ENCODE measurements at places on chromosomes 1 and 21. TPM values are rescaled to one million over a fixed set of nuclear protein-coding genes. Genes with fewer than 3 reads are reported as not detected.
A peak's percentile ranks its signal among the peaks of the same experiment; 100 is the strongest.

DNA sequence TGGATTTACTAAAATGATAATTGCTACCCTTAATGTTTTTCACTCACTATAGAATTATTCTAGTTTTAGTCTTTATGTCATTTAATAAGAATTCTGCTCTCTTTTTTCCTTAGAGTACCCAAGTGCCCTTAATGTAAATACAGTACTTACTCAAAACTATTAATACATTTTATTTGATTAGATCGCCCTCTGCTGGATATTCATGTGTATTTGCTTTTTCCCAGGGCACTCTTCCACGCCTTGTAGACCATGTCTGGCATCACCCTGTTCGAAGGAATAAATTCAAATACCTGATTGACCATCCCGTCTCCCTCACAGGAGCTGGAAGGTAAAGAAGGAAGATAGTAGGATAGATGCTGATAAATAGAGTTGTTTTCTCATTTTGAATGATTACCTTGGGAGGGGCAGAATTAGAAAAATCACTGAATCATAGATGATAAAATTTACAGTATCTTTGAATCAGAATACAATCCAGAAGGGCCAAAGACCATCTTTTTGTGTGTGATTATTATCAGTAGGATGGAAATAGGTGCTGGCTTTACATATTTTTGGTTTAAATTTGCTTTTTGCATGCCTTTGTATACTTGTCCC is 4.1 kb downstream of the AXDND1 start:
- DNase-seq, result no peak

DNA sequence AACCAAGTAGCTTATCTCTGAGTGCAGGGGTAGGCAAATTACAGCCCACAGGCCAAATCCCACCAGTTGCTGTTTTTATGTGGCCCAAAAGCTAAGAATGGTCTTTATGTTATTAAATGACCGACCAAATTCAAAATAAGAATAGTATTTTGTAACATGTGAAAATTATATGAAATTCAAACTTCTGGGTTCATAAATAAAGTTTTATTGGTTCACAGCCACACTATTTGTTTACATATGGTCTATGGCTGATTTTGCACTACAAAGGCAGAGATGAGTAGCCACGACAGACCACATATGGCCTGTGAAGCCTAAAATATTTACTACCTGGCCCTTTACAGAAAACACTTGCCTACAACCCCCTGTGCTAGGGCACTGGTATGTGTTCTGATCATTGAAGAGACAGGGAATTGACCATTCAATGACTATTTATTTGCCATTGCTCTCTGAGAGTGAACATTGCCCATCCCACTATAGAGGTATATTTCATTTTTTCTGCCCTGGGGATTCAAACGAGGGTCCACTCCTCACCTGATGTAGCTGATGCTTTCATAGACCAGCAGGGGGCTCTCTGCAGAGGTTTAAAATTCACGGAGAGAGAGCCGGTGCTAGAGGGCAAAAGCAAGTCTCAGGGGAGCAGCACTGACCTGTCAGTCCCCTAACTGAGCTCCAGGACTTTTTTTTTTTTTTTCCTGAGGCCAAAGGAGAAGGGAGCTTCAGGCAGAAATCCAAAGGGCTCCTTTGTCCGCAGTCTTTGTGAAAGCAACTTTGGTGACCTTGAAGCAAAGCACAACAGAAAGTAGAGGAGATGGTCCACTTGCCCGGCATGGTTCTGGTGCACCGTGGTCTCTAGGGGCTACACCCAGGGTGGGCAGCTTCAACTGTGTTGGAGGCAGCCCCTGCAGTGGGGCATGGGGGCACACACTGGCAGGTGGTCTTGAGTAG is 7.3 kb upstream of the GNL2 start:
- DNase-seq, result peak; percentile 43

- no peak for DNase-seq
Measured at GRCh38 chr1:248009681-248010080, 3.8 kb upstream of the OR2L5 start.

DNA sequence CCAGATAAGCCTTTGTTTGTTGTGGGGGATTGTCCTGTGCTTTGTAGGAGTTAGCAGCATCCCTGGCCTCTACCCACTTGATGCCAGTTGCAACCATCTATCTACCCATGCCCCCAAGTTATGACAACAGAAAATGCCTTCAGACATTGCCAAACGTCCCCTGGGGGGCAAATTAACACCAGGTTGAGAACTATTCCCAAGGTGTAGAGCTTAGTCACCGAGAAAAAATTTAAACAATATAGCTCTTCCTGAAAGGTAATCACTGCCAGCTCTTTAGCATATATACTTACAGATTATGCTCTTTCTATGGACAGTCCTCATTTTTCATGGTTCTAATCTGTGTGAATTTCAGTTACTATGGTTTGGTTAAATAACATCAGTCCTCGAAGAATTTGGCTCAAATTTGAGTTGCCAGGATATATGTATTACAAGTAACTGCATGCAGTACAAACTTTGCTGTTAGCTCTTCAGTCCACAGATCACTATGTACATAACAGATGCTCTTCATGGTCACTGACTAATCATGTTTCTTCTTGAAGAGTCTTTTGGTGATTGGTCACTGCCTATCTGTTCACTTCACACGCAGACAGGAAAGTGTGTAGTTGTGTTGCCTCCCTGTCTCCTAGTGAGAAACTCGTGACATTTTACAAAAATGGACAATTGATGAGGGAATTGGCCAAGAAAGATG is 25.2 kb downstream of the MAPKAPK2 start:
- DNase-seq, result no peak

DNA sequence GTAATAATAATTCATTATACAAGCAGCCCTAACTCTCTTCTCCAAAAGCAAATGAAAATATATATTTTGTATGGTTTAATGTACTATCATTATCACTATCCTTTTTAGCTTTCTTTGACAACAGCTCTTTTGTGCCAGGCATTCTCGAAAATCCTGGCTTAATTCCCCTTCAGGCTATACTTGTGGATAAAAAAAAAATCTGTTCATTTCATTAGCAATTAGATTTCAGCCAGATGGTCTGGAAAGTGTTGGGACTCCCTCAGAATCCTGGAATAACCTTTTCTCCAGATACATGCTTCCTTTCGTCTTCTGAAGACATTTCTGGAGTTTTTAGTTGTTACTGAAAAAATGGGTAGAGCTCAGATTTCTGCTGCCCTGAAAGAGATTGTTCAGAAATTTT is 83.4 kb upstream of the PLPPR4 start:
- no peak for DNase-seq

DNA sequence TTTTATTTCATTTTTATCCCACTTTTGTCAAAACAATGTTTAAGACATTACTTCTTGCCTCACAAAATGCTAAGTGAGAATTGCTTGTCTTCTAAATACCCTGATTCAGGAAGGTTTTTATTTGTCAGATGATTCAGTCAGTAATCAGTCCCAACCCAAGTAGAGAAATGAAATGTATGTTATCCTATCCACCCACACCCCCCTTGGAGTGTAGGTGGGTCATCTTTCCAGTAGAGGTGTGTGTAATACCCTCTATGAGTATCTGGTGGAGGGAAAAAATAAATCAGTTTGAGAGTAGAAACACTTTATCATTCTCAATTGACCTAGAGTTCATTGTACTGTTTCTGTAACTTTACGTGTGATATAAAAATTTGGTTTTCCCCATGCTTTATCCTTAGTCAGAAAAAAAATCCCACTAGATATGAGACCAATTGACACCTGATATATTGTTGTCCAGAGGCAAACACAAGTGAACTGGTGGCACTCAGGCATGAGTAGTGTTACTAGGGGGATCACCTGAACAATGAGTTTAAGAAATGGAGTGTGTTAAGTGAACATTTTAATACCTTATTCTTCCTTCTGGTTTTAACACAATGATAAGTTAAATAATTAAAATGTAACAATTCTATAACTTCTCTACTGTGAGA is 153.8 kb upstream of the C1orf105 start:
- DNase-seq, result no peak

AUNIP gene
- total RNA-seq, result 15.1 TPM

GRCh38 chr1:31763671-31764311 is 349 bp downstream of the ADGRB2 start:
- no peak for DNase-seq

DNA sequence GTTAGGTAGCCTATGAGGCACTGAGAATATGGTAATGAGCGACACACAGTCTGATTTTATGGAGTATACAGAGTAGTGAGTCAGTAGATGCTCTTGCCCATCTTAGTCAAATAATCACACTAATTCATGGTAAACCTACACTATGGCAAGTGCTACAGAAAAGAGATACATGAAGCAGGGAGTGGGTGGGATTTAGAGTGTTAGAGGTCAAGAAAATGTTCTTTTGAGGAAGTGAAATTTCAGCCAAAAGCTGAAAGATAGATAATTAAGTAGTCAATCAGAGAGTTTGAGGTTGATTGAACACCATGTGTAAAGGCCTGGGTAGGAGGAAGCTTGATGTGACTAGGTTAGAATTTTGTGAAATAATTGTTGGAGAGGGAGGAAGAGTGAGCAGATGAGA is 14.7 kb downstream of the MDM4 start:
- no peak for DNase-seq

PIGM gene
- total RNA-seq, result 4.4 TPM

- no peak for DNase-seq
Measured at GRCh38 chr1:100866041-100866900, 28.4 kb downstream of the EXTL2 start.

- no peak for DNase-seq
Measured at GRCh38 chr1:220717800-220718640, 27.9 kb downstream of the C1orf115 start.

GRCh38 chr1:51960262-51960661 is 30.2 kb downstream of the RAB3B start:
- peak; percentile 21 for DNase-seq

- DNase-seq, result no peak
Measured at GRCh38 chr1:51255331-51255730, 19.3 kb downstream of the RNF11 start.

GRCh38 chr1:181100934-181101333 is 12.4 kb downstream of the IER5 start:
- DNase-seq, result no peak

CRNN gene
- not detected for total RNA-seq

GRCh38 chr1:1788136-1788535 is 9.9 kb upstream of the NADK start:
- DNase-seq, result no peak

KIF26B gene
- total RNA-seq, result 1.2 TPM
